Mucosa of descending colon (tissue), 3 donors: ENCODE measurements at places on chromosomes 3 and 15. TPM values are rescaled to one million over a fixed set of nuclear protein-coding genes. Genes with fewer than 3 reads are reported as not detected.
A peak's percentile ranks its signal among the peaks of the same experiment; 100 is the strongest.

GRCh38 chr15:74893627-74894026, 3.8 kb downstream of the MPI start:
- no peak for DNase-seq

PODXL2 gene
- 5.4 TPM for total RNA-seq

DNA sequence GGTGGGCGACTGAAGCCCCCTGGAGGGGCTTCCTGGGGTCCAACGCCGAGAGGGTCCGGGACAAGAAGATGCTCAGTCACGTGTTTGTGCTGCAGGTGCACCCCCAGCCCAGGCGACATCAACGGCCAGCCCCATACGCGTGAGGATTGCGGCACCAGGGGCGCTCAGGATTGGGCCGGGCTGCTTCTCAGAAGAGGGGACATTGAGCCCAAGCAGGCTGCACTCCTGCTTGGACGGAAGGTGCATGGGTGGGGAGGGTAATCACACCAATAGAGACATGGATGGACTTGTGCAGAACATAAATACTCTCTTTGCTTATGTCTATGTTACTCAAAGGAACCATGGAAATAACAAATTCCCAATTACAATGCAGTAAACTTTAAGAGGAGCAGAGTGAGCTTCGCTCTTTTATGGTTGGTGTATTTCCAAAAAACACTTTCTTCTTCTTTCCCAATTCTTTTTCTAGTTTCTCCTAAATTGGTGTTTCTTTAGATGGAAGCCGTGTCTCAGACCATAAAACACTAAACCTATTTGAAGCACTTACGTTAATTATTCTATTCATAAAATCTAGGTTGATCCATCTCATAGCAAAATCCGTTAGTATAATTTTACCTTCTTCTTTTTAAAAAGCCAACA, 182.7 kb downstream of the GOLGA6L6 start:
- DNase-seq, result peak; percentile 64

- DNase-seq, result no peak
Measured at GRCh38 chr15:37028625-37029296, 71.6 kb downstream of the MEIS2 start.

- no peak for DNase-seq
Measured at GRCh38 chr3:25433868-25434267, 5.8 kb downstream of the RARB start.

DNA sequence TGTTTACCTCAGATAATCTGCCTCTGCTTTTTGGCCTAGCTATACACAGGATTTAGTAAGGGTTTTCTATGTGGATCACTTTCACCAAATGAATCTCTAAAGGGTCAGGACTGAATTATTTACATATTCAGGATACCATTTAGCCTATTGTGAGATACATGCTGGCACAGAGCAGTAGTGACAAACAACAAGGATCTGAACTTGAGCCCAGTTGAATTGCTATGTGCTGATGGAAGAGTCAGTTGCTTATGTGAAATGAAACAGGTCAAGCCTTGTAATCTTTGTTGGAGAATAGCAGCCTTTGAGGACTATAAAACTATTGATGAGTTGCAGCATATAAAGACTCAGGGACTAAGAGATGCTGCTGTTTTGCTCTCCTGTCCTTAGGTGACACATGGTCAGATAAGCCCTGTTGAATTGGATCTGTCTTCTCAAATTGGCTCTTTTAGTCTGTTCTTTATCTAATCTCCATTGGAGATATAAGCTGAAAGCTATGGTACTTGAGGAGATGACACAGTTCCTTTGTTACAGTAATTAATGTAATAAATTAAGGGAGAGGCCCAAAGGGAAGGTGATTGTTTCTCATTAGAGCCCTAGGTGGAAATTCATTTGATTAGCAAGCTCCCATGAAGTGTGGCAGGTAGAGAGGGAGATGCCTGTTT, 30.4 kb downstream of the ZNF609 start:
- DNase-seq, result no peak

GRCh38 chr3:77919244-77919643, 879.3 kb downstream of the ROBO2 start:
- DNase-seq, result no peak

CLDN11 gene
- 15.9 TPM for total RNA-seq

- no peak for DNase-seq
Measured at GRCh38 chr3:133428552-133428951, 28.7 kb downstream of the BFSP2 start.

- DNase-seq, result no peak
Measured at GRCh38 chr3:66830301-66830700, 167.8 kb upstream of the KBTBD8 start.

MAGI1 gene
- 41.9 TPM for total RNA-seq

FILIP1L gene
- 37.0 TPM for total RNA-seq

DNA sequence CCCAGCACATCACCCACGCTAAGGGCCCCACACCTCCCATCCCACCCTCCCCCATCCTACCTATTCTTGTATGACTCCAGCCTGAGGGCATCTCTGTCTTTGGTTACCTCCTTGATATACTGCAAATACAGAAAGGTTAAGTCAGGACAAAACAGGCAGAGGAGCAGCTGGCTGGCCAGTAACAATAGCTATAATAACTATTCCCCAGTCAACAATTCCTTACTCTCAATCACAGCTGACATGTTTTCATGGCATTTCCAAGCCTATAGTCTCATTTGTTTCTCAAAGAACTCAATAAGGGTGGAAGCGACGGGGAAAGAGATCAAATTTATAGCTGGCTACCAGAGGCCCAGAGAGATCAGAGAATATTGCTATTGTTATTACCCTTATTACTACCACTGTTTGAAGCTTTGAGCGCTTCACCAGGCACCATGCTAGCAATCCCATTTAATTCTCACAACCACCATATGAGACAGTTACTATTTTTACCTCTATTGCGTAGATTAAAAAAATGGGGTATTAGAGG, 93.0 kb upstream of the C2CD4B start:
- no peak for DNase-seq

DNA sequence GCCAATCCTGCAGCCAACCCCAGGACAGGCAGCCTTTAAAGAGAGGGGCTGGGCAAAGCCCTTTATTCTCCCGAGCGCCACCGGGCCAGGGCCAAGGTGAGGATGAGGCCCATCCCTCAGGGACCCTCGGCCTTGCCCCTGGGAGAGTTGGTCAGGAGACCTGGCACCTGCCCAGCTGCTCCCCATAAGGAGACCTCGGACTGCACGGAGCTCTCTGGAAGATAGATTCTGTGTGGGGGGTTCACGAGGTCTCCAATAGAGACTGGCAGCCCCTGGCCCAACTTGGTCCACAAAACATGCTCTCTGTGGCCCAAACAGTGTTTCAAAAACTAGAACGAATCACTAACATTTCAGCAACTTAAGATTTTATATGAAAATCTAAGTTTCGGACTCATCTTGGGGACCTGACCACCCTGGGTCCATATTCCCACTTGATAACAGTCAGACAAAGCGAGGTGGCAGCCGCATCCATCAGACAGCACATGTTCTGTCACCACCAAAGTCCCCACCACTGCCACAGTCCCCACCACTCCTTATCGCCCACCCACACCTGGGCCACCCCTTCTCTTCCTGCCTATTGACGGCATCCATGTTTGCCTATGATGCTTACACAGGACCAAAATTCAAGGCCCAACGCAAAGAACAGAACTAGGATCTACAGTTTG, 114.4 kb upstream of the RPL32 start:
- no peak for DNase-seq

DNA sequence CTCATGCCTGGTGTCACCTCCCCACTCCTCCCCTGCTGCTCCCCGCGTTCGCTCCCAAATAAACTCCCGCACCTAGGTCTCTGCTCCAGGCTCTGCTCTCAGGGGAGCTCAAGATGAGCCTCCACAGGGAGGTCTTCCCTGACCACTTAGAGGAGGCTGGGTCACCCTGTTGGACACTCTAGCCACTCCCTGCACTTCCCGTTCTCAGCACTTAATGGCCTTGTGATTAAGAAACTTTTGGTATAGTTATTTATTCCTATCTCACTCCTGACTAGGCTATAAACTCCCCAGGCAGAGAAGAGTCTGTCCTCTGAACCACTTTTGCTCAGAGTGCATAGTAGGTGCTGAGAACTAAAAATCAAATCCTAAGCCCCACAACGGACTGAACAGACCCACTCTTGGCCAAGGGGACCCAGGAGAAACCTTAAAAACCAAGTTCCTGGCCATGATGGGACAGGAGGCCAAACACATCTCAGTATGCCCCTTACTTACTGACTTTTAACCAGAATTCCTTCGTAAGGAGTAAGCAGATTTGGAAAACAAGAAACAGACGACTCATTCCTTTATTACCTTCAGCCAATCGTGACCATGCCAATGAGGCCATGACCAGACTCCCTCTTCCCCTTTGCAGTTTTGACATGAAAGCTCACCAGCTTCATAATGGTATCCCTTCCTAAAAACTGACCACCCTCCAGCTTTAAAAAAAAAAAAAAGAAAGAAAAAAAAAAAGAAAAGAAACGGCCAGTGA, 69.0 kb upstream of the HRH1 start:
- DNase-seq, result no peak

DNA sequence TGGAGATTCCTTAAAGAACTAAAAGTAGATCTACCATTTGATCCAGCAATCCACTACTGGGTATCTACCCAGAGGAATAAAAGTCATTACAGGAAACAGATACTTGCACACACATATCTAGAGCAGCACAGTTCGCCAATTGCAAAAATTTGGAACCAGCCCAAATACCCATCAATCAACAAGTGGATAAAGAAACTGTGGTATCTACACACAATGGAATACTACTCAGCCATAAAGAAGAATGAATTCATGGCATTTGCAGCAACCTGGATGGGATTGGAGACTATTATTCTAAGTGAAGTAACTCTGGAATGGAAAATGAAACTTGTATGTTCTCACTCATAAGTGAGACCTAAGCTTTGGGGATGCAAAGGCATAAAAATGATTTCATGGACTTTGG, 23.8 kb downstream of the SLC7A14 start:
- no peak for DNase-seq

GREM1 gene
- total RNA-seq, result 44.8 TPM

SLCO2A1 gene
- total RNA-seq, result 34.3 TPM

DNA sequence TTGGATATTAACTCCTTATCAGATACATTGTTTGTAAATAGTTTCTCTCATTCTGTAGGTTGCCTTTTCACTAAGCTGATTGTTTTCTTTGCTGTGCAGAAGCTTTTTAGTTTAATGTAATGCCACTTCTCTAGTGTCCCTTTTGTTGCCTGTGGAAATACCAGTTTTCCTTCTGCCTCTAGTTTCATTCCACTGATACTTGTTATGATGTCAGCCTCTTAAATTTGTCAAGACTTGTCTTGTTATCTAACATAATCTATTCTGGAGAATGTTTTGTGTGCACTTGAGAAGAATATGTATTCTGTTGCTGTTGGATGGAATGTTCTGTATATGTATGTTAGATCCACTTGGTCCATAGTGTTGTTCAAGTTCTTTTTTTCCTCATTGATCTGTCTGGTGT, 18.0 kb upstream of the CEP152 start:
- no peak for DNase-seq

GRCh38 chr15:101543926-101544612, 54.6 kb upstream of the PCSK6 start:
- no peak for DNase-seq

DNA sequence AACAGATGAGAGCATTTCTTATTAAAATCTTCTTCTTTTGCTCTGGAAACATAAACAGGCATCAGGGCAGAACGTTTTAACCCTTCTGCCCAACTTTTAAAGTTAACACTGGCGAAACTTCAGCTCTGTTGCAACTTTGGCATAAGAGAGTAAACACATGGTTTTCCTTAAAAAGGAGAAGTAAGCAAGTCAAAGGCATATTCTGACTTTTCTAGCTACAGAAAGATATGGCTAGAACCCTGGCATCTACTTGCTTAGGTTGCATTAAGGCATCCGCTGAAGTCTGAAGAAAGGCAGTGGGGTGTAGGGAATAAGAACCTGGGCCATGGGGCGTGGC, 13.3 kb upstream of the IL16 start:
- no peak for DNase-seq

NEO1 gene
- total RNA-seq, result 106 TPM

CIAO2A gene
- total RNA-seq, result 49.7 TPM

GRCh38 chr15:26698555-26698954, 74.3 kb downstream of the GABRB3 start:
- no peak for DNase-seq

SOX14 gene
- total RNA-seq, result not detected

SNRPN gene
- total RNA-seq, result 18.7 TPM

DVL3 gene
- total RNA-seq, result 69.1 TPM

AEN gene
- total RNA-seq, result 13.3 TPM

RTP1 gene
- not detected for total RNA-seq

GRCh38 chr15:36966708-36967107, 133.6 kb downstream of the MEIS2 start:
- DNase-seq, result no peak

GRCh38 chr3:23389089-23389488, 186.0 kb downstream of the UBE2E2 start:
- peak; percentile 53 for DNase-seq

GRCh38 chr3:94183551-94183950, 120.7 kb downstream of the NSUN3 start:
- no peak for DNase-seq

SCN5A gene
- total RNA-seq, result 0.31 TPM

DNA sequence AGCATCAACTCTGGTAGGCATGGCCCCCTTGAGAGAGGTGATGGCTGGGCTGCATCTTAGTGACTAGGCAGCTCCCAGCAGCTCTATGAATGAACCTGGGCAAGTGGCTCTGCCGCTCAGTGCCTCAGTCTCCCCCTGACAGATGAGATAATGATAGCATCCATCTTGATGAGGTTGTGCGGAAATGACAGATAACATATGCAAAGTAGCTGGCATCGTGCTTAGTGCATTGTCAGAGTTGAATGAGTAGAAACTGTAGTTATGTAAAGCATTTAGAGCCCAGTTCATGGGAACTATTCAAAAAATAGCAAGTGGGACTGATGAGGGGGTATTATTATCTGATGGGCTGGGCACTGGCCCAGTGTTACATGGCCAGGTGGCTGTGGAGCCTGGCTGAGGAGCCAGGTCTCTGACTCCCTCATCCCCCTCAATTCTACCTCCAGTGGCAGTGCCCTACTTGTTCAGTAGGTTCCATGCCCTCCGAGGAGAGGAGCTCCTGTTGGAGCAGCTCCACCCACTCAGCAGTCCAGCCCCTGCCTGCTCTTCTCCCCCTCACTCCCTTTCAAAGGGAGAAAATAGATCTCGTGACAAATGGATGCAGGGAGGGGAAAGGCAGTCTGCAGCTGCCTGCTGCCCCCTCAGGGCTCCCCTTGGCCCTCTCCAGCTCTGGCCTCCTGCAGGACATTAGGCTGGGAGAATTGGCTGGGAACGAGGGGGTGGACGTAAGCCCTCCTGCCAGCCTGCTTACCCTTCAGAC, 6.6 kb downstream of the PRKCD start:
- DNase-seq, result no peak

GRCh38 chr15:94036156-94036555, 195.2 kb upstream of the MCTP2 start:
- no peak for DNase-seq

- no peak for DNase-seq
Measured at GRCh38 chr3:129888771-129889170, 4.7 kb downstream of the TMCC1 start.
